ENCODE measurements at places on chromosomes 3 and 15.

- DNase-seq, result no peak
Measured at GRCh38 chr3:68874551-68875348, 57.6 kb downstream of the TAFA4 start.

- DNase-seq, result no peak
Measured at GRCh38 chr3:187795207-187795960, 50.1 kb upstream of the BCL6 start.

DNA sequence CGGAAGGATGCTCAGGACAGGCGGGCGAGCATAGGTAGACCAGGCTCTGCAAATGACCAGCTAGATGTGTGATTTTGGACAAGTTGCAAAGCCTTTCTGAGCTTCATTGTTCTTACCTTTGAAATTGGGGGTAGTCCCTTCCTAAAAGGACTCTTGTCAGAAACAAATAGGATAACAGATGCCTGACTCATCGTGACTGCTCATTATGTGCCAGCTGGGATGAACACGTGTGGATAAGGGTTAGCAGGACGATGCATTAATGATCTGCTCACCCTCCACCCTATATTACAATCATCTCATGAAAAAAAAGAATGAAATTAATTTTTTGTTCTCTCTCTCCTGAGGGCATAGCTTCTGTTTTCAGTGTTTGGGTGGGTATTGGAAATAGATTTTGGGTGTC lies 223.4 kb downstream of the NR2F2 start:
- no peak for DNase-seq

- DNase-seq, result no peak
Measured at GRCh38 chr3:106034313-106034712, 165.5 kb upstream of the CBLB start.

DNA sequence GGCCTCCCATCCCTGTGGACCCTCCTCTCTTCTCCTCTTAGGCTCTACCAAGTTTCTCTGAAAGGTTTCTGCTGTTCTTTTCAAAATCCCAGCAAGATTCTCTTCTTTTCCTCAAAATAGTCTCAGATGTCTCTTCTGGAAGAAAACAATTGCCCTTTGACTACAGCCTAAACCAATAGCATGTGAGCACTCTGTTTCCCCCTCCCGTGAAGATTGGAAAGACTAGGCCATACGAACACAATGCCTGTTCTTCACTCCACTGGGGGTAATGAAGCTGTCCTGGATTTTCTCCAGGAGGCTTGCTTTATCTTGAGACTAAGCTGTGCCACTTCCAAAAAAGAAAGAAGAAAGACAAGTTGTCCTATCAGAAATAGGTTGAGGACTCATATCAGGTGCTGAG lies 178.7 kb upstream of the MCTP2 start:
- no peak for DNase-seq

GRCh38 chr3:43999728-44000319 lies 241.9 kb upstream of the TOPAZ1 start:
- no peak for DNase-seq

- DNase-seq, result no peak
Measured at GRCh38 chr3:33071946-33072345, 25.0 kb downstream of the GLB1 start.

GRCh38 chr3:14110699-14111098 lies 14.0 kb downstream of the CHCHD4 start:
- peak; percentile 40 for DNase-seq

DNA sequence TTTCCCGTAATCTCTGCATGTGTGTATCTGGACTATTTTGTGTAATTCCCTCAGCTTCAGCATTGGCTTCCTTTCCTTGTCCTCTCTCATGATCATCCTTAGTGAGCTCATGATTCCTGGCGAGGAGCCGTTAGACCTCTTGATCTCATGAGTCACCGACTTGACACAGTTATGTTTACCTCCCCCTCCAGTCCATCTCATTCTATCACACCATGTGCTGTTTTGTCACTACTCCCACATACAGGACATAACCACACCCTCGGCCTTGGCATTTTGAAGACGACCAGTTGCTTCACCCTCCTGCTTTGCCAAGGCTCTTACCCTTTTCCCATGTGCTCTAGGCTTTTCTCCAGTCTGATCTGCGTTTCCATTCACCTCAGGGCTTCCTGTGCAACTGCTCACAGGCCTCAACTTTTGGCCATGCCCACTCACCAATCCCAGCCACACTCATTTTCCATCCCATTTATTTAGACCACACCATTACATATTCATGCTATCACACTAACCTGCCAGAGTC lies 41.5 kb downstream of the CP start:
- peak; percentile 100 for DNase-seq

DNA sequence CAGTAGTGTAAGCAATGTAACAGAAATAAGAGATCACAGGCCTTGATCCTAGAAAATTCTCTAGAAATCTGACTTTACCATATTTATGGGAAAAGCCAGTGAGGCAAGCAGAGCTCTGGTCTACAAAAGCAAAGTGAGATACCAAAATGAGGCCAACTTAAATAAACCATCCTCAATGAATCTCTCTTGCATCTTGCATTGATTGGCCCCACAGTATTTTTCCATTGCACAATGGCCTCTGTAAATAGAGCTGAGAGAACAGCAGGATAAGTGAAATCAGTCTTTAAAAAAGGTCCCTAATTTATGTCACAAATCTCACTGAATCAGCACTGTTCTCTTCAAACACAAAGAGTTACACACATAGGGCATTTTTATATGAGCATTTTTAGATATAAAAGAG lies 8.9 kb downstream of the CFAP20DC start:
- no peak for DNase-seq

- no peak for DNase-seq
Measured at GRCh38 chr15:90059208-90059985, 42.9 kb downstream of the IDH2 start.

DNA sequence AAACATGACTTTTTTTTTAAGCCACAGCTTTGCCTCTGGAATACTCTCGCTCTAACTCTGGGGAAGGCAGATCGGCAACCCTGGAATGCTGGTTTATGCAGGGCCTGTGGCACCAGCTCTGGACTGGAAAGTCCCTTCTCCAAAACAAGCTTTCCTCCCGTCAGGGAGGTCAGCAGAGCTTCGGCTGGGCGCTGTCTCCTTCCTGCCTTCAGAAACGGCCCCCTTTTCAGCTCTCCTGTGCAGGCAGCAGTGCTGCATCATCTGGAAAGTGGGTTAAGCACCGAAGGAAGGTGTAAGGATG lies 42.7 kb upstream of the SKOR1 start:
- DNase-seq, result no peak
